ENCODE measurements at places on chromosomes 1 and 21.

DNA sequence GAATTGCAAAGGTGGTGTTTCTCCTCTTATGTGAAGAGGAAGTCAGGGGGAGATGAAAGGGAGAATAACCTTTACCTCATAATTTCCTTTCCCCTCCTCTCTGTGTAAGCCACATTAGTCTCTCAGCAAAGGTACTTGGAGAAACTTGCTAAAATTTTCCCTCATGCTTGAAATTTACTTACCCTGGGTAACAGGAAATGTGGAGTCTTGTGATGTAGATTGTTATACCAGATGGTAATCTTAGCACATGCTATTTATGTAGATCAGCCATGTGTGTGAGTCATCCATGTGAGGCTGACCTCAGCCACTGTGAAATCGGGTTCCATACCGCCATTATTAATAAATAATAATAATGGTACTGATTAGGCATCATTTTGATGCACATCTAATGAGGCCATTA, 128.4 kb downstream of the TGFB2 start:
- no peak for DNase-seq

- DNase-seq = peak; percentile 74
Measured at GRCh38 chr1:37945743-37946702, 830 bp downstream of the INPP5B start.

DNA sequence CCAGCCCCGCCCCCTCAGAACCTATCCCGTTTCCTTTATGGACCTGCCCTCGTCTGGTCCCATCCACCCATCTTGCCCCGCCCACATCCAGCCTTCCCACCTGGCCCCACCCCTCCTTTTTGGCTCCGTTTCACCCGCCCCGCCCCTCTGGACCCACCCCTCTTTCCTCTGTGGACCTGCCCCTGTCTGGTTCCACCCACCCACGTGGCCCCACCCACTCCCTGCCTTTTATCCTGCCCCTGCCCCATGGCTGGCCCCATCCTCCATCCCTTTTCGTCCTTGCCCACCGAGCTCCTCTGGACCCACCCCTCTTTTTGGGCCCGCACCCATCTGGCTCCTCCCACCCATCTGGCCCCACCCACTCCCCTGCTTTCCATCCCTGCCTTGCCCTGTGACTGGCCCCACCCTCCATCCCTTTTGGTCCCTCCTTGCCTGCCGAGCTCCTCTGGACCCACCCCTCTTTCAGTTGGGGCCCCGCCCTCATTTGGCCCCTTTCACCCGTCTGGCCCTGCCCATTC, 177.3 kb downstream of the CAMTA1 start:
- peak; percentile 11 for DNase-seq

GRCh38 chr1:171635661-171636060, 13.6 kb downstream of the MYOCOS start:
- DNase-seq = no peak

- peak; percentile 26 for DNase-seq
Measured at GRCh38 chr1:34781071-34781843, at the start of gene GJB3. Gene GJB3, plus strand, starts transcription at chr1:34781214. Its CDS starts 3,549 bp downstream, at chr1:34784763.

DNA sequence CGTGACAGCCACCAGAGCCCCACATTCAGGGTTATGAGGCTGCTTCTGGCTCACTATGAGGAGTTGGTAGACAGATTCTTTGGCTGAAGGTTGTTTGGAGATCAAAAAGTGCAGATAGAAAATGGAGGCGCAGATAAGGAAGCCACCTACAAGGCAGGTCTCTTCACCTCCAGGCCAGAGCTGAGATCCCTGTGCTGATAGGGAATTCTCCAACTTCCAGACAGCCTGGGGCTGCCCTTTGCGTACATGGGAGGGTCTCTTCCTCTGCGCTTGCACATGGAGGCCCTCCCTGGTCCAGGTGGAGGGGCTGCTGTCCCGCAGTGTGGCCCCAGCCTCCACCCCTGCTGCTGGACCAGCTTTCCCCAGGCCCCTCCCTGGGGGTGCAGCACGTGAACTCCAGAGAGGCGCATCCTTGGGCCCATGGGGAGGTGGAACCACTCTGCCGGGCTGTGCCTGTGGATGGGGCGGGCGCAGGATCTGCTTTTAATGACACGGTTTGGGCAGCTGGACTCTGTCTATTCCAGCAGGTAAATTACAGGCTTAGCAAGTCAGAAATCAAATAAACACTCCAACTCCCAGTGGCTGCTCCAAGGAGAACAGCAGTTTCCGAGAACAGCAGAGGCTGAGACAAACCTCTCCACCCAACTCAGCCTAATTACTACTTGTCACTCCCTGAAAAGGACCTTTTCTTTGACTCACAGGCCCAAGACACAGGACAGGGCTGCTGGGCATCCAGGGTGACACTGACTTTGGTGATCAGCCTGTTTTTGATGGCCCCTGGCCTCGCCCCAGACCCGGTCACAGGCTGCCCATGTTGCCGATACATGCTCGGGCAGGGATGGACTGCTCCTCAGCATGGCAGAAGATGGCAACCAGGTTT, 12.4 kb downstream of the OXCT2 start:
- DNase-seq = no peak

DNA sequence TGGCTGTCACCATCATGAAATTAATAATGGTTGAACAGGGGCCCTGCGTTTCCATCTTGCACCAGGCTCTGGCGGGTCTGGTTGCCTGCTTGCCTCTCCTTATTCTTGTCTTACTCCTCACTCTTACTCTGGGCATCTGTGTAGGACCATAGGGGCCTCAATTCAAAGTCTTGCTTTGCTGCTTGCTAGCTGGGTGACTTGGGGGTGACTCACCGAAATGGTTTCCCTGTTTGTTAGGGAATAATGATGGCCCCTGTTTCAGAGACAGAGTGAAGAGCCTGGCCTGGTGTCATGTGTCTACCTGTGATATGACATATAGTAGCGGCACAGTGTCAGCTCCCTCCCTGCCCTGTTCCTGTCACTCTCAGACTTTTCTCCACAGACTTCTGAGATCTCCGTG, 24.6 kb downstream of the KCNC4 start:
- no peak for DNase-seq
